ENCODE measurements at places on chromosomes 7 and 10.

DNA sequence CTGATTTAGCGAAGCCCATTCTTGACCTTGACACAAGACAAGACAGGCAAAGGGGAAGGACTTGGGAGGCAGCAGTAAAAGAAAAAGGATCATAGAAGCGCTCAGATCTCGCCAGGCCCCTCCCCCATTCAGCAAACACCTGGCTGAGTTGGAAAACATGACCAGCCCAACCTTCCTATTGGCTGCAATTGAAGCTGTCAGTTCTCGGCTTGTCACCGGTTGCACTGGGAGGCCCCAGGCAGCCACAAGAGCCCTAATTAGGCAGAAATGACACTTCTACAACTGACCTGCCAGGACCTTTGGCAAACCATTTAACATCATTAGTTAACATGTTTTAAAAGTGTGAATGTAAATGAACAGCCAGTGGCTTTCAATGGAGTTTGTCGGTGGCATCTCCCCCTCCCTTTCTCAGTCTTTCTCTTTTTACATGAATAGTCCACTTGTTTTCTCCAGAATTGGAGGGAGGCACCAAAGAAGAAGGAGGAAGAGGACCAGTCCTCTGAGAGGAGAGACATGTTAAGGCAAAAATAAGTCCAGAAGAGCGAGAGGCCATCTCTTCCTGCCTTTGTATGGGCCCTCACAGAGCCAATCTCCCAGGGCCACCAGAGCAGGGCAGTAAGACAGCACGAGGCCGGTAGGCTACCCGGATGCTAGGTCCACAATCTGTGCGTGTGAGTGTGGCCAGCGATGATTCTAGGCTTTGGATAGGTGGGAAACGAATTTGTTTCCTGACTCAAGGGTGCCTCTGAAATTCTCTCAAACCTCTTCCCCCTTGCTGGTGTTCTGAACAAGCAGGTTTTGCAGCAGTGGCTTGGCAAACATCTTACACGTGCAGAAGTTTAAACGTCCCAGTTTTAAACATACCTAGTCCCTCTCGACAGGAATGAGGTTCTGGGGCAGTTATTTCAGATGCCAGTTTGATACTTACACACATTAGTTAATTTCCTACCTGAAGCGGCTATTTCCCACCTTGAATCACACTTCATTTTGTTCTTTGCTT is 15.0 kb upstream of the ENO4 start:
- no peak for DNase-seq

DNA sequence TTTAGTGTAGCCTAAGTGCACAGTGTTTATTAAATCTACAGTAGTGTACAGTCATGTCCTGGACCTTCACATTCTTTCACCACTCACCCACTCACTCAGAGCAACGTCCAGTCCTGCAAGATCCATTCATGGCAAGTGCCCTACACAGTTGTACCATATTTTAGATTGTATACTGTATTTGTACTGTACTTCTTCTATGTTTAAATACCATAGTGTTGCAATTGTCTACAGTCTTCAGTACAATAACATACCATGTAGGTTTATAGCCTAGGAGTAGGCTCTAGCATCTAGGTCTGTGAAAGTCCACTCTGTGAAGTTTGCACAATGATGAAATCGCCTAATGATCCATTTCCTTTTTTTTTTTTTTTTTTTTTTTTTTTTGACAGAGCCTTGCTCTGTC is 12.0 kb downstream of the EEPD1 start:
- DNase-seq: no peak

DNA sequence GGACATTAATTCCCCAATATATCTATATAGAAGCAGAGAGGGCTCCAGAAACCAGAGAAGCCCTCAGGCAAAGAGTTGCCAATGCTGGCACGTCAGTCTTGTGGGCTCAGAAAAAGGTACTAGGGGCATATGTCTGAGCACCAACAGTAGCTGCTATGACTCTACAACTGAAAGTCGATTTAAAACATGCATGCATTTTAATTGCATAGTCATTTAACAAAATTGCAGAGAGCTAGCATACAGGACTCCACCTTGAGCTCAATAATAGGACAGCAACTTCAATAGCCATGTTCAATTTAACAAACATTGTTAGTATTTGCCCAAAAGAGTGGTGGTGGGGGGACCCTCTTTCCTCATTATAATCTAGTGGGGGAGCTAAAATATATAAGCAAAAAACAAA is 126.5 kb downstream of the AMPH start:
- DNase-seq: no peak

DNA sequence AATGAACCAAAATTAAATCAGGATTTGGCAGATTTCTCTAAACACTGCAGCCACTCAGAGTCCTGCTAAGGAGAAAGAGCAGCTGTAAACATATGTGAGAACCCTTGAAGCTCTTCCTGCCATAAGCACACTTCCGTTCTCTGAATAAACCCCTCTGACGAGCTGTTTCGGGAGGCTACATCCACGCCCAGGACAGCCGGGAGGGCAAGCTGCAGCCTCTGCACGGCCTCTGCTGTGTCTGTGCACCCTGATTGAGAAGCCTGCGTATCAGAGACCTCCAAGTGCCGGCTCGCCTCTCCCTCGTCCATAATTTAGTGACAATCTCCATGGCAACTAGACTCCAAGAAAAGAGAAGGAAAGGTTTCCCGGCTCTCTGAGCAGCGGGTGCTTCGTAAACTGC is 114.4 kb downstream of the PTPRN2 start:
- DNase-seq: no peak

DNA sequence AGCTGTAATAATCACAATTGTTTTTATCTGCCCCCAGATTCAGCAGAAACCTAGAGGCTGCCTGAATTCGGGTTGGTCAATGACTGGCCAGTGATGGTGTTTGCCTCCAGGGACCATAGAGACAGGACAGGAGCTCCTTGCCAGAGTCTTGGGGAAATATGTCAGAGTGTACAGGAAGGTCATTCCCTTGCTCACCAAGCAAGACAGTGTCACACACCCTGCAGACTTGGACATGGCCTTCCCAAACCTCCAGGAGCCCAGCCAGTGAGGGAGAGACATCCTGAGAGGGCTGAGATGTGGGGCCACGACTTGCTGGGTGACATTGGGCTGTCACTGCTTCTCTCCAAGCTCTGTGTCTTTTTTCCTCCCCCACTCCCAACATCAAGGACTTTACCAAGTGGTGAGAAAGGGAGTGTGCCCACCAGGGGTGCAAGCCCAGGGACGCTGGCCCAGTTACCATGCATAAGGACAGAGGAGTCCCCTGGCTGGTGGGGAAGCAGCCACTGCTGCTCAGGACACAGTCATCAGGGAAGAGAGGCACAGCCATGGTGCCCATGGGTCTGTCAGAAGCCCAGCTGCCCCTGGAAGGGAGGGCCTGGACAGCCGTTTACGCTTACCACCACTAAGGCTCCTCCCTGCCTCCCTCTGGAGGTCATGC is 25.3 kb upstream of the C10orf53 start:
- DNase-seq: no peak

GRCh38 chr7:129959471-129960203 is 6.9 kb upstream of the UBE2H start:
- DNase-seq: no peak

DNA sequence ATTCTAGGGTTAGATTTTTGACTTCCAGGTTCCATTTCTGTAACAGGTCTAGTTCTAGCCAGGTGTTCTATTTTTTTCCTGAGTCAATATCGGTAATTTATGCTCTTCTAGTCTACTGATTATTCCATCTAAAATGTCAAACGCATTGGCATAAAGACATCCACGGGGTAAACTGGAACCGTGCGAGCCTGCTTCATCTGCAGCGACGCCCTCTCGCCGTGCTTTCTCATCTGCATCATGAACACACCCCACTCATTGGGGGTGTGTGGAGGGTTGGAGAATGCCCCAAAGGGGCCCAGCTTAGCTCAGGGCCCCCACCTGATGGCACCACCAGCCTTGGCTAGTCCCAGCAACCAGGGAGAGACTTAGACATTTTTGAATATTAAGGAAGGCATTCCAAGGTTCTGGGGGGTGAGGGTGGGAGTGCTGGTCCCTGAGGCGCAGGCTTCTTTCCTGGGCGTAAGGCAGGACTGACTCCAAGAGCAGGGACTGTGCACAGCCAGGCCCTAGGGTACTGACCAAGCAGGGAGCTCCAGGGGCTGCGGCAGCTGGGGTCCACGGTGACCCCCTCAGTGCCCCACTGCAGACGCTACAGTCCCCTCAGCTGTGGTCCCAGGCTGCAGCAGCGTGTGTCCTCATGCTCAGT is 12.9 kb upstream of the CRYGN start:
- DNase-seq: no peak

- no peak for DNase-seq
Observed at GRCh38 chr10:124994573-124995473, 52.9 kb downstream of the ZRANB1 start.

GRCh38 chr10:73998623-73998928 is 660 bp downstream of the VCL start:
- DNase-seq: no peak

DNA sequence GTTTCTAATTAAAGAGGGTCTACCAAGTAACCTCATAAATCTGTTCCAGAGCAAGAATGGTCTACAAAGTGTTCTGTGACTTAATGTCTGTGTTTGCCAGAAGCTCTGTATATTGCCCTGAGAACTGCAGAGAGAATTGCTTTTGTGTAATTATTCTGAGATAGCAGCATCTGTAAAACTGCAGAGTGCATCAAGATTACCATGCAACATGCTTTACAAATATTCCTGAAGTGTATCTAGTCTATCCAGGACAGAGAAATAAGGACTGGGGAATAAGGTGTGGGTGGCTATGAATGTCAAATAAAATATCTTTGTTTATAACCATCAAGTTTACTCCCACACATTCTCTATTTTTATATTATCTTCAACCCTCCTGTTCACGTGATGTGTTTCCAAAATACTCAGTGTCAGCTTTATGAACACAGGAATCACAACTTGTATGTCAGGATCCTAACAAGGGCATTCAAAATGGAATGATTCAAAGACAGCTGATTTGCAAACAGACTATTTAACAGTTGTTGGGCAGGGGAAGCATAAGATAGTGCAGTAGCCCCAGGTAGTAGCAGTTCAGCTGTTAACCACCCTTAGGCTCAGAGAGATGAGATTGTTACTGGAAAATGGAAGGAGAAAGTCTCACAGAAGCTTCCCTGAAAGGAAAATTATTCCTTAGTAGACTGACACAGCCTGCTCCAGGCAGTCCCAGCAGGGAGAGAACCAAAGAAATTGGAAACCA is 15.3 kb upstream of the LIPA start:
- no peak for DNase-seq

DNA sequence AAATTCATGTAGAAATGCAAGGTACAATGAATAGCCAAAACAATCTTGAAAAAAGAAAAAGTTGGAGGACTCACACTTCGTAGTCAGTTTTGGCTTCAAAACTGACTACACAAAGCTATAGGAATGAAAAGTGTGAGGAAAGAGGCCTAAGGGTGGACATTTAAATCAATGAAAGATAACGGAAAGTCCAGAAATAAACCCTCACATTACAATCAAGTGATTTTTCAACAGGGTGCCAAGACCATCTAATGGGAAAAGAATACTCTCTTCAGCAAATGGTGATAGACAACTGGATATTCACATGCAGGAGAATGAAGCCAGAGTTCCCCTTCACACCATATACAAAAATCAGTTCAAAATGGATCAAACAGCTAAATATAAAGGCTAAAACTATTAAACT is 106.8 kb downstream of the SRPK2 start:
- DNase-seq: no peak

- DNase-seq: no peak
Observed at GRCh38 chr7:6172224-6172909, 100.1 kb downstream of the CYTH3 start.

Measured in CD4-positive, alpha-beta T cell treated with Interleukin-2 at 100 ng/mL for 4 hours (primary cell).